ENCODE measurements at places on chromosomes 2 and 18. TPM values are rescaled to one million over a fixed set of nuclear protein-coding genes. Genes with fewer than 3 reads are reported as not detected.

Gene MYOM1
- total RNA-seq: 3.5 TPM

Gene HOXD11
- total RNA-seq: 0.37 TPM

Gene SCN1A
- not detected for total RNA-seq

Gene SCG2
- total RNA-seq: 6.7 TPM

Gene ASXL3
- 4.4 TPM for total RNA-seq

Gene ARL4C
- 8.3 TPM for total RNA-seq

Gene DNAJB2
- total RNA-seq: 64.2 TPM

Gene LYG2
- not detected for total RNA-seq

Gene GPR39
- 22.3 TPM for total RNA-seq

Gene INPP1
- total RNA-seq: 39.8 TPM

Gene CTLA4
- total RNA-seq: not detected

Gene SYT4
- 0.75 TPM for total RNA-seq

Gene NMUR1
- total RNA-seq: 1.3 TPM

Gene TBR1
- total RNA-seq: not detected

Gene POTEF
- not detected for total RNA-seq

Gene TMX3
- 32.6 TPM for total RNA-seq

Gene IL36RN
- not detected for total RNA-seq

Gene DUSP11
- 18.2 TPM for total RNA-seq

Gene POTEJ
- total RNA-seq: 0.15 TPM

Gene CHRND
- not detected for total RNA-seq

Gene GALR1
- total RNA-seq: 0.46 TPM

Gene CUL3
- total RNA-seq: 83.1 TPM

Gene TRAPPC12
- total RNA-seq: 105 TPM

Gene CDH2
- 1.8 TPM for total RNA-seq

Gene SULT1C2
- total RNA-seq: 3.7 TPM

Gene CXCR1
- total RNA-seq: 0.11 TPM

Gene DNAH7
- total RNA-seq: 5.5 TPM

Gene CFAP210
- not detected for total RNA-seq

Gene ACMSD
- not detected for total RNA-seq

Gene SS18
- total RNA-seq: 48.4 TPM

Gene LYPD1
- not detected for total RNA-seq

Gene SLC40A1
- total RNA-seq: 245 TPM

Gene LINC00305
- not detected for total RNA-seq

Gene DPP4
- 14.7 TPM for total RNA-seq

Gene FBXO15
- total RNA-seq: not detected

Gene ALMS1
- total RNA-seq: 14.8 TPM

Gene ZSCAN30
- total RNA-seq: 13.0 TPM

Gene CHRNA1
- total RNA-seq: 3.5 TPM

Gene SMCHD1
- 62.0 TPM for total RNA-seq

Gene GKN1
- not detected for total RNA-seq

Gene VIL1
- total RNA-seq: 488 TPM

Gene ASPRV1
- 0.43 TPM for total RNA-seq

Gene RESP18
- total RNA-seq: not detected

Gene MAP4K3
- 29.4 TPM for total RNA-seq

Gene ACADL
- 0.22 TPM for total RNA-seq

Measured in left colon (tissue), 2 donors.